ENCODE measurements at places on chromosomes 4 and X.

GRCh38 chr4:173076903-173077634, 91.5 kb upstream of the GALNT7 start:
- no peak for DNase-seq

- no peak for DNase-seq
Observed at GRCh38 chrX:45447995-45448394, 247.3 kb upstream of the DIPK2B start.

GRCh38 chrX:7055386-7056137, 92.0 kb upstream of the STS start:
- DNase-seq, result no peak

DNA sequence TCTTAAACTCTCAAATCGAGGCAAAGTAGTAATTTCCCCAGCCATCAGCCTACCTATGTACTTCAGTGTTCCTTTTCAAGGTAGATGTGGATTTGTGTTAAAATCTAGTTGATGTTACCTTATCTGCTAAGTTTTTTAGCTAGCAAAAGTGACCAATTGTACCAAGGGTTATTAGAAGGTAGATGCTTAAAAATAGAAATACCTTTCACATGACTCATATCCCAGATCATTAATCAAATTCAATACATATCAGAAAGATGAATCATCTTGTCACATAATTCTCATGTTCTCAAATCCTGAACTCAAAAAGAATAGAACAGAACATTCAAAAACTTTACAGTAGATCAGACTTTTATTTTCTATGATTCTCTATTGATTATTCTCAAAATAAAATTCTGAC, 3.5 kb downstream of the ENAM start:
- no peak for DNase-seq

DNA sequence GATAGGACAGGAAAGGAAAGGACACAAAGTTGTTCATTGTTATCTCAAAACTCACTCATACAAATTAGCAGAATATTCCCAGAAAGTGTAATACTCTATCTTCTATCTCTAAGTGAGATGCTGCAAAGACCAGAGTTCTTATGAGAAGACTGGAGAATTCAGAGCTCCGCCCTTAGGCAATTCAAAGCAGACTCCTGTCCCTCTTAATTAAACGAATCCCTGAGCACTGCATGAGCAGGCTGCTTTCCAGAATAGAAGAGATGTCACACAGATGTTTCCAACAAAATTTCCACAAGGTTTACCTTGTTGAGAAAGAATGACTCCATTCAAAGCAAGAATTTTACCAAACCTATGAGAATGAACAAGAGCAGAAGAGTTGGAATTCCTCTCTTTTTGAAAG, 630.8 kb upstream of the INTU start:
- DNase-seq, result no peak

DNA sequence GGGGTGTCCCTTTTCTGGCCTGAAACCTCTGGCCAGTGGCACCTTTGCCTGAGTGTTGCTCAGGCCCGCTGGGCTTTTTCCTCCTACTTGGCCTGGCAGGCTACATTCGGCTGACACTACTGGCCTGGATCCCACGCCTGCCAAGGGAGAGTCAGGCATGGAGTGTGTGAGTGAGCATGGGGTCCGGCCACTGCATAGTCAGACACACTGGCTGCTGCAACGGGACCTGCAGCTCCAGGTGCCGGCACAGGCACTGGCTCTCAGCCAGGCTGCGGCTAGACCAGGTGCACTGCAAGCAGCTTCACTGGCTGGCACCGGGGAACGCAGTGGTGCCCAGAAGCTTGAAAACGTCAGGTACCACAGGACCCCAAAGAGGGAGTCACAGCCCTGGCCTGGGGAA, 434.9 kb downstream of the ARHGAP24 start:
- DNase-seq, result no peak

DNA sequence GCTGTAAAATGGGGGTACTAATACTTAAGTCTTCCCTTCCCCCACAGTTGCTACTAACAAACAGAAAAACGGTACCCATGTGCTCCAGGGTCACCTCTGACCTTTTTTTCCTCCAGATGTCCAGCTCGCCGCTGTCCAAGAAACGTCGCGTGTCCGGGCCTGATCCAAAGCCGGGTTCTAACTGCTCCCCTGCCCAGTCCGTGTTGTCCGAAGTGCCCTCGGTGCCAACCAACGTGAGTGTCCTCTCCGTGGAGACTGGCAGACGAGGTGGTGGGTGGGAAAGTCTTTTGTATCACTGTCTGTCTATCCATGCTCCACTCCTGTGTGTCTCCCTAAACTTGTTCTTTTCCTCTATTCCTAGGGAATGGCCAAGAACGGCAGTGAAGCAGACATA, 5.1 kb downstream of the UBA1 start:
- DNase-seq, result no peak

GRCh38 chr4:41525129-41525528, 12.8 kb upstream of the LIMCH1 start:
- DNase-seq, result no peak

DNA sequence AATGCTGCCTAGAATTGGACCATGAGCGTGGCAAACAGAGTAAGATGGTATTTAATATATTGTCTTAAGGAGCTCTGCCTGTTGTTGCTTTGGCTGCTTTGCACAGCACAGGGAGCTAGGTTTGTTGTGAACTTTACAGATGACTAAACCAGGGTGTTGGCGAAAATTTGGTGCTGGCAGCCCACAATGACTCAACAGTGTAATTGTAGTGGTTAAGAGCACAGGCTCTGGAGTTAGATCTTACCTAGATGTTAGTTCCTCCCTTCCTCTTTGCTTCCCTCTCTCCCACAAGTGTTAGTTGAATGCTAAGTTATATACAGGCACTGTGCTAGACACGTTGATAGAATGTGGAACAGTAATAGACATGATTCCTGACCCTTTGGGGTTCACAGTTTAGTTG, 128.9 kb upstream of the TRPC5 start:
- DNase-seq, result no peak

DNA sequence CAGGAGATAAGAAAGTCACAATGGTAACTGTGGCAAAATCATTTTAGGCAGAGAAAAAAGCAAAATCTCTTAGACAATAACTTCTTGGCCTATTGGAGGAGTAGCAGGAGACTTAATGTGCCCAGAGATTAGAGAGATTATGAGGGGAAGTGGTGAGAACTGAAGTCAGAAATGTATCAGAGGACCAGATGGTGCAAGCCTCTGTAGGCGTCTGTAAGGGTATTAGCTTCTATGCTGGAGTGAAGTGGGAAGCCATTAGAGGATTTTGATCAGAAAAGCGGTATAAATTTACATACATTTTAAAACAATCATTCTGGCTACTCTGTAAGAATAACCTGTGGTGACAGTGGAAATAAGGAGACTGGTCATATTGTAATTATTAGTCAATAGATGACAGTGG, 236.7 kb downstream of the FAT4 start:
- no peak for DNase-seq

DNA sequence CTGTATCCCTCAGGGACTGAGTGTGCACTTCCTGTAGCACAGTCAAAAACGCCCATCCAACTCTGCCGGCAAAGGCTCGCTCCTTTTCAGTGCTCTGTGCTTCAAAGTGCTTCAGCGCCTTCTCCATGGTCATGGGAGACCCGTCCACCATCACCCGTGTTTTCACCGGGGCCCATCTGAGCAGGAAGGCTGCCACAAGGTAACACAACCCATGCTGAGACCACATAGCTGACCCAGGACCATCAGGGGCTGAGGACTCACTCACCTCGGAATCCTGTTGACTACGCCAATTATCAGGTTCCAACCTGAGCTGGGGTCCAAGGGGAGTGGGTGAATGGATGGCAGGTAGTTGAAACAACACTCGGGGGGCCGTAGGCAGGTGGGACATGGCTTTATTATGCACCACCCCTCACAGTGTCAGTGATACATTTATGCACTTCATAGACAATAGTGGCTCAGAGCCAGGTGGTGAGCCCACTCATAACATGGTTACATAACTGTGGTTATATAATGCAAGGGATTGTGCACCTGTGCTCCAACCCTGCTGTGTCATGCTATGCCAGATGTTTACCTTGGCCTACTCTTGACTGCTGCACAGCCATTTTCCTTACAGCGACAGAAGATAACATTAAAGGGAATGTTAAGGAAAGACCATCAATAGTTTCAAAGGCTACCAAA, 227.8 kb downstream of the ADGRL3 start:
- no peak for DNase-seq

GRCh38 chr4:37244583-37245390, at the start of gene NWD2:
NWD2 (plus strand) TSS chr4:37244743; CDS start chr4:37245068, 325 bp downstream.
- no peak for DNase-seq

GRCh38 chrX:83535417-83536196, 27.5 kb downstream of the POU3F4 start:
- DNase-seq, result no peak

GRCh38 chr4:100848841-100849240, 331.0 kb upstream of the EMCN start:
- DNase-seq, result no peak

DNA sequence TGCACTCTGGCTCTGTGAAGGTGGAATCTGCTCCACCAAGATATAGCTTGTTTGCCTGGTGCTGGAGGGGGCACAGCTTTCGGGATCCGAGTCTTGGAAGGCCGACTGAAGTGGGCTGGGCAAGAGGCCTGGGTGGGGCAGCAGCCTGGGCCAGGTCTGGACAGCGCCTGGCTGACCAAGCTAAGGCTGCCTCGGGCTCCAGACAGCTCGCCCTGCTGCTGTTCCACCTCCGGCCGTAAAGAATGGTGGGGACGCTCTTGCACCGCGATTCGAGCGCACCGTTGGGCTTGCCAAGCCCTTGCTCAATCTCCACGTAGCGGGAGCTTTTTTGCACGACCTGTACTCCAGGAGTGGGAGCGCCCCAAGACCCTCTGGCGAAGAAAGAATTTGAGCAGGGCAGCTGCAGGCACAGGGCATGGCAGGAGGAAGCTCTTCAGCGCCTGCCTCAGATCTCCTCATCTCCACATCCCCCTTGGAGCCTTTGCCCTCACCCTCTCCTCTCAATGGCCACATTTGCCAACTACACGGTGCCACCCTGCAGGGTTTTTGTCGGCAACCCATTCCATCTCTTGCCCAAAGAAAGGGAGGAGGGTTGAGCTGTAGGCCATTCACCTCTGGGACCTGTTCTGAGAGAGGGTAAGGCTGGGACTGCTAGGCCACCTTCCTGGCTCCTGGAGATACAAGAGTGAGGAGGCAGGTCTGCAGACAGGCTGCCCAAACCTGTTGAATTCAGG, 18.9 kb downstream of the CNGA2 start:
- DNase-seq, result no peak

- DNase-seq, result no peak
Observed at GRCh38 chr4:48343035-48343434, 1.7 kb downstream of the SLAIN2 start.

DNA sequence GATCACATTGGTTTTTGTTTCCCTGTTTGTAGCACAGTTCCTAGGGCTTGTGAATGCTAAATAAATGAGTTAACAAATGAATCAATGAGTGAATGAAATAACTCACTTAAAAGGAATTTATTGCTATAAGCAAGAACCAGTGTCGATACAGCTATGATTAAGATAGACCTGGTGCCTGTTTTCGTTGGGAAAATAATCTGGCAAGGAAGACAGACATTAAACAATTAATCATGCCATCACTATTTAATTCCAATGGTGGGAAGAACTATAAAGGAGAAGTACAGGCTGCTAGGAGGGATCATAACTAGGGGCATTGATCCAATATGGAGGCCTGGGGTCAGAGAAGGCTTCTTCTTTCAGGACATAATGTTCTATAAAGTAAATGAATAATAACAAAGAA, 4.5 kb upstream of the CBR4 start:
- no peak for DNase-seq

DNA sequence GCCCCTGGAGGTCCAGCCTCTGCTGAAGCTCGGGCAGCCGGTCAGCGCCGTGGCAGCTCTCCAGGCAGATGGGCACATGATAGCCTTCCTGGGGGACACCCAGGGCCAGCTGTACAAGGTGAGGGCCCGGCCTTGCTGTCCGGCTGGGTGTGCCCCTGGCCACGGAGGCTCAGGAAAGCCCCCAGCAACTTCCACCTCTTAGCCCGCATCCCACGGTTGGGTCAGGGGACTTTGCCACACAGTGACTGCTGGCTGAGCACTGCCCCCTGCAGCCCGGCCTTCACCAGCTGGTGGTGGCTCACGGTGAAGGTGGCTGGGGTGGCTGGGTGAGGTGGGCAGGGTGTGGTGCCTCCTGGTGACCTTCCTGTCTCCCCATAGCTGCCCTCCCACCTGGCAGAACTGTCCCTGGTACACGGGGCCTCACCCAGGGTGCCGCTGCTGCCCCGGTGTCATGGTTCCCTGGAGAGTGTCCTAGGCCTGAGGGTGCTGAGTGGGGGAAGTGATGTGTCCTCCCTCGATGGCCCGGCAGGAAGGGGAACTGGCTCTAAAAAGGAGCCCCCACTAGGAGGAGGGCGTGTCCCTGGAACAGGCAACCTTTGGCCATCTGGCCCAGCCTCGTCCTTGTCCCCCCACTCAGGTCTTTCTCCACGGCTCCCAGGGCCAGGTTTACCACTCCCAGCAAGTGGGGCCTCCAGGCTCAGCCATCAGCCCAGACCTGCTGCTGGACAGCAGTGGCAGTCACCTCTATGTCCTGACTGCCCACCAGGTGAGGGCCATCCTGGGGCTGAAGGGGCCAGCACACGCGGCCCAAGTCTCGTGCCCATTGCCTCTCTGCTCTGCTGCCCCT, 4.5 kb downstream of the PLXNB3 start:
- no peak for DNase-seq

DNA sequence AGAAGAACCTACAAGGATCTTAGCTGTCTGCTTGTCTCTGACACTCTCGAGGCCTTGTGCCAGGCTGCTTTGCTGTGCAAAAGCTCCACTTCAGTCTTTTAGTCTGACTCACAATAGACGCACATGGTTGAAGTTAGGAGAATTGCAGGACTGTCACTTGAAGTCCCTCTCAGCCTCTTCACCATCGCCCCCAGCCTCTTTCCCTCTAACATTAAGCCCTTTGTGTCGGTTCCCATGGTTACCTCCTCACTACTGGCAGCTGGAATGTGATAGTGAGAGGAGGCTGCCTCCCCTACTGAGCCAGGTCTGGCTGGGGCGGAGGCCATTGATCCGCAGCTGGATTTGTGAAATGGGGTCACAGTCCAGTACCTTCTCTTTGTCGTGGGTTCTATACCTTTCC, 201.8 kb downstream of the SOWAHB start:
- no peak for DNase-seq

DNA sequence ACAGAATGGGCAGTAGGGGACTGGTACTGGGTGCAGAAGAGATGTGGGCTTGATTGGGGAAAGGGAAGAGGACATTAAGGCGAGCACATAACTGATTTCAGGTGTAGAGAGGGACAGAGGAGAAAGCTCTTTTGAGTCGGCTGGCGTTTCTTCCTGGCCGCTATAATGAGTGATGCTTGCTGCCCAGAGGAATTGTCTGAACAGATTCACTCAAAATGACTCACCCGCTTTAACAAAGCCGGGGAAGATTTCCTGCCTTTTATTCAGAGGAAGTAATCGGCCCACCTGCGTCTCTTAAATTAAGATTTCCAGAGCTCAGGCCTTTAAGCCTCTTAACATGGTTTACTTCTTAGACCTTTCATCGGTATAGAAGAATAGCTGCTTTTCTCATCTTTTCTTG, 102.1 kb upstream of the AP1S2 start:
- DNase-seq, result no peak
